ENCODE measurements at places on chromosomes 2 and 18.
A peak's percentile ranks its signal among the peaks of the same experiment; 100 is the strongest.

DNA sequence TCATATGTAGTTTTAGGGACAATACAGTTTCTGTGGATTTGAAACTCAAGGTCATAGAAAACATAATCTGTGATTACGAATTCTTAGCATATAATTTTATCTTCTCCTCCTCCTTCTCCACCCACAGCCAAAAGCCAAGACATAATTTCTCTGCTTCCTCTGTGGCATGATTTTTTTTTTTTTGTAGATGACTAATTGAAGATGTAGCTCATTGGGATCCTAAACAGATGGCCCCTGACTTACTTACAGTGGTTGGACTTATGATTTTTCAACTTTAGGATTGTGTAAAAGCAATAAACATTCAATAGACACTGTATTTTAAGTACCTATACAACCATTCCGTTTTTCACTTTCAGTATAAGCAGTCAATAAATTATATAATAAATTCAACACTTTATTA, 42.3 kb downstream of the FSIP2 start:
- no peak for DNase-seq

DNA sequence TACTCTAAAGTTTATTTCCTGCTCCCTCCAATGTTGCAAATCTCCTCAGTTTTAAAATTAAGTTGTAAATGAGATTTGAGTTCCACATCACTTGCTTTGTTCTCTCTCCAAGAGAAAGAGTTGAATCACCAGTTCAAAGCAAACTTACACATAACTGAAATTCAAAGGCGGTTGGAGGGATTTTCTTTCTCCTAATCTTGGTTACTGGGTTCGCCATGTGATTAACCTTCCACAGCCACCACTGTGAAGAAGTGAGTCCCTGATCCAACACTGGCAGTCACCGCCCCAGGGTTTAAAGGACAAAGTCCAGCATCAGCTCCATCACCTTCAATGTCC, 247.1 kb downstream of the MYCN start:
- no peak for DNase-seq

DNA sequence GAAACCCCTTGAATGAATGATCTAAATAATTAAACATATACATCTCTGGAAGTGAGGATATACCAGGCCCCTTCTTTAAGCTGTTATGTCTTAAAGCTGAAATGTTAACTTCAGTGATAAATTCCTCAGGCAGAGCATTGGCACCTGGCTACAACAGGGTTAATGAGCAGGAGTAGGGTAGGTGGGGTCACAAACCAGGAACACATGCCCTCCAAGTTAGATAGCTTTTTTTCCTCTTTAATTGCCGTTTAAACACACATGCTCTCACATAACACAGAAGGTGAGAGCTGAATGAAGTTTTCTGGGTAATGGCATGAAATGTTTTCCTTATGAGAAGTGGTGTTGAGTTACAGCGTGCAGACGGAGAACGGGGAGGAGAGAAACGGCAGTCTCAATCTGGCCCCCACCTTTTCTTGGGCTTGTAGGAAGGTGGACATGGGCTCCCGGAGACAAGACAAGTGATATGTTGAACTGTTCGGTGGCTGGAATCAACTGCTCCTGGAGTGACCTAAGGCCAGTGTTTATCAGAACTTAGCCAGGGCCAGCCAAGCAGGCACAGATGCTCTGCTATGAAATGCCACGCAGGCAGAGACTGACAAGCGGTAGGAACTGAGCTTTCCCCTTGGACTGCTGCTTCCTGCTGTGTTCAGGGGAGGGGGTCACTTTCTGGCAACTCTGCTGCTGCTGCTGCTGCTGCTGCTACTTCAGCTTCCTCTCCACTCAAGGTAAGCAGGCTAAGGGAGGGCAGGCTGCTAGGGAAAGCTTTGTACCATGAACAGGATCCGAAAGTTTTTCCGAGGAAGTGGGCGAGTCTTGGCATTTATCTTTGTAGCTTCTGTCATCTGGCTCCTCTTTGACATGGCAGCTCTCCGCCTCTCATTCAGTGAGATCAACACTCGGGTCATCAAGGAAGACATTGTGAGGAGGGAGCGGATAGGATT, at the start of gene GALNT5:
Gene GALNT5 (plus strand): TSS at position 394 of the 941 bp plus-strand sequence. CDS start 378 bp downstream, at position 772.
- no peak for DNase-seq

DNA sequence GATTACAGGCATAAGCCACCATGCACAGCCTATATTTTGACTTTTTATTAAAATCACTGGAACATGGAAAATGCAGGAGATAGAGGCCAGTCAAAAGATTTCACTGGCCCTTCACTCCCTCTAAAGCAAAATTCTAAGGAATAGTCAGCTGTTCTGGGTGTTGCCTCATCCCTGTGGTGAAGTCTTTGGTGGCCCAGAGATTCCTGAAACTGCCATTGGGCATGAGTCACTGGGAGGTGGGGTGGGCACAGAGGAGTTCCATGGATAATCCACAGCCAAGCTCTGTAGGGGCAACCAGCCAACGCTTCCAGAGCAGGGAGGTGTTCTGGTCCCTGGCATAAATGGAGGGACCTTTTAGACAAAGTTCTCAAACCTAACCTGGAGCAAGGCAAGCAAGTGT, 89.7 kb upstream of the TTC39C start:
- DNase-seq = no peak

DNA sequence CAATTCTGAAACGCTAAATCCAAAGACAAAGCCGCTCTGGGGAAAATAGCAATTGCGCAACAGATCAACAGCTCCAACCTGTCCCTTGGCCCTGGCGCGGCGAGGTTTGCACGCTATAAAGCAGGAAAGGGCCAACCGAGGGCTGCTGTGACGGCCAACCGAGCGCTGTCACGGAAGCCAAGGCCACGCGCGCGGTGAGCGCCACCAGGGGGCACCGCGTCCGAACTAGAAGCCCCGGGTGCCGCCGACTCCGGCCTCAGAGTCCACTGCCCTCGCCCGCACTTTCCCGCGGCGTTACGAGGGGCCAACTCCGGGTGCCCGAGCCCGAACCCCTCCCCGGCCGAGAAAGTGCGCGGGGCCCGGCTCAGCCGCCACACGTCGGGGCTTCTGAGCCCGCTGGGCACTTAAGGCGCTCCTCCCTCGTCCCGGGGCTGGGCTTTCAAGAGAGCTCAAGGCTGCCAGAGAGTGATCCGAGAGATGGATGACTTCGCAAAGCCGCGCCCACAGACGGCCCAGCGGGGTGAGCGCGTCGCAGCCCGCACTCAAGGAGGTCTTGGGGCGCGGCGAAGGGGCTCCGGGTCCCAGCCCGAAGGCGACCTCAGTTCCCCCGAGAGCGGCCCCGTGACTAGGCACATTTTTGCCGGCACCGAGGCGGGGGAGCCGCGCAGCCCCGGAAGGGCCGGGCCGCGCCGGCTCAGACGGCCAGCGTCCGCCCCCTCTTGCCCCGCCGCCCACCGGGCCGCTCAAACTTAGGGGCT, 897 bp downstream of the NFE2L2 start:
- peak; percentile 88 for DNase-seq

DNA sequence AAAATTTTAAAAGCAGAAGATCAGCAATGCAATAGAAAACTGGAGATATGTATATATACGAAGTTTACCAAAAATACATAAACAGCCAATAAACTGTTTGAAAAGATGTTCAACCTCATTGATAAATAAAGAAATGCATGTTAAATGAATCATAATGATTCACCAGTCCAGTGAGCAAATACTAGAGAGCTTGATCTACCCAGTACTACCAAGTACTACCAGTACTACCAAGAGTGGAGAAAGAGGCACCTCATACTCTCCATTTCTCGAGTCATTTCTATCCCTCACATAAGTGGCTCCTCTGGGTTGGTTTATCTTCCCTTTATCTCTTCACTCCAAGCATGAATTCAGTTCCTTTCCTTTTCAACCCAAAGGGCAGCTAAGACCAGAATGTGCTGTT, 138.9 kb downstream of the MREG start:
- no peak for DNase-seq

DNA sequence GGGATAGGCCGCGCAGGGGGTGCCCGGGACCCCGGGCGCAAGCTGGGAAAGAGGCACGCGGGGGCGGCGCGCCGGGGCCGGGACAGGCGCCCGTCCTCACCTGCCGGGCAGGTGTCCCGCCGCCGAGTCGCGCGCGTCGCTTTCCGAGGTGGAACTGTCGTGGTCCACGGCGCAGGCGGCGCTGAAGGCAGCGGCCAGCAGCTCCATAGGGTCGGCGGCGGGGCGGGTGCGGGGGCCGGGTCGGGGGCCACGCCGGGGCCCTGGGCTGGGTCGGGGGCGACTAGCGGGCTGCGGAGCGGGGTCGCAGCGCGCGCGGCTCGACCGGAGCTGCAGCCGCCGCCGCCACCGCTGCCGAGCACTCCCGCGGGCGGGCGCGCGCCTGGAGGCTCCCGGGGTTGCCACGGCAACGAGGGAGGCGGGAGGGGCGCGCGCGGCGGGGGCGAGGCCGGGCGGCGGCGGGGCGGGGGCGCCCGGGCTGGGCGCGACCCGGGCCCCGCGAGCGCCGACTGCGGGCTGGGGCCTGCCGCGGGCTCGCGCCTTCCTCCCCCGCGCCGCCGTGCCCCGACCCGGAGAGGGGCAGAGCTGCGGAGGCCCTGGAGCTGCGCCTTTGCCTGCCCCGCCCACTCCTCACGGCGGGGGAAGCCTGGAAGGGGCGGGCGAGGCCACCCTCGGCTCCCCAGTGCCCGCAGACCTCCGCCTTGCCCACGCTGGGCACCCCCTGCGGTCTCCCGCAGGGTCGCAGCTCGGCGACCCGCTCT, 57.9 kb downstream of the SNORC start:
- no peak for DNase-seq

DNA sequence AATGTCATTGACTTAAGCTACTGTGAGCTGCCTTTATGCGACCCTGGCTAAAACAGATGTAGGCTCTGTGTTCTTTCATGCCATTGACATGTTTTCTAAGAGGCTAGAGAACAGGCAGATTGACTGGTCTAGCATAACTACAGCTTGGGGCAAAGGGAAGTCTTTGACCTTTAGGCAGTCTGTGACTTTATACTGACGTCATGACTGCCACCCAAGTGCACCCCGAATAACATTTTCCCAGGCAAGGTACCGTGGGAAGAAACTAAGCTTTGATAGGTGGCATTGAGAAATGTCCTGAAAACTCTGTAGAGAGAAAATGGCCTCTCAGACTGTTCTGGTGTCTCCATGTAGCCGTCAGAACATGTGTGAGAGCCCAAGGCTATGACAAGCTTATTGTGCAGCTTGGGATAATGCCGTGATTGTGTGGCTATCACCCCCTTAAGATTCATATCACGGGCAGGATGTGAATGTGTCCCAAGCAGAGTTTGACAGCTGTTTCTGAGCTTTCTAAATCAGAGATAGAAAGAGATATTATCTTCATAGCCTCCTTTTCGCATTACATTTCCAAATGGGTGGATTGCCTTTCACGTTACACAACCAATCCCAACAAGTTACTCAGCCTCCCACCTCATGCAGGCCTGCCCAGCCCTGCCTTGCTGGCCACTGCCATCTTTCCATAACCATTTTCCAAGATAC, 672.2 kb upstream of the ACVR2A start:
- DNase-seq = no peak

DNA sequence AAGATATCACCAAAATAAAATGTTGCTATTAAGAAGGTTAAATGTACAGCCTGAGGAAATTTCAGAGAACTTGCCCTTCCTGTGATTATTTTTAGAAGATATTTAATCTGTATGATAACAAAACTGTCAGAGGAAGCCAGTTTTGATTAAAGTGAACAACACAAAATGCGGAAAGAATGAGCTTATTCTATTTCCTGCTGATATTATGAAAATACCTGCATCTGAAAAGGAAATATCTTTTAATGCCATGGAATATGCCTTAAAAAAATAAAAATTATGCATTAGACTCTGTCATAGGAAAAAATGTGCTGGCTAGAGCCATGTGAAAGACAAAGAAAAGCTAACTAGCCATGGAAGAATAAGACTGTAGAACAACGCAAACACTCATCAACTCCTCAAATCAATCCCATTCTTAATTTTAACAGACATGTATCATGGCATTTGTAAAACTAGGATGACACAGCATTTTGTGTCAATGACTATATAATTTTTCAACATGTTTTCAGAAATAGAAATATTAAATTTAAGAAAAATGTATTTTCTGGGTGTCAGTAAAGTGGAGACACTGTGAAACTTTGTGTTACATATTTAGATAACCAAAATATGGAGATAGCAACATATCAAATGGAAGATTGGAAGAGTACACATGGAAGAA, 1768.2 kb downstream of the SUCLG1 start:
- DNase-seq = no peak

- DNase-seq = no peak
These were observed 3.0 kb upstream of the ZNF516 start for GRCh38 chr18:76498064-76498463.

GRCh38 chr2:223297788-223298187, 245.8 kb downstream of the KCNE4 start:
- DNase-seq = no peak

DNA sequence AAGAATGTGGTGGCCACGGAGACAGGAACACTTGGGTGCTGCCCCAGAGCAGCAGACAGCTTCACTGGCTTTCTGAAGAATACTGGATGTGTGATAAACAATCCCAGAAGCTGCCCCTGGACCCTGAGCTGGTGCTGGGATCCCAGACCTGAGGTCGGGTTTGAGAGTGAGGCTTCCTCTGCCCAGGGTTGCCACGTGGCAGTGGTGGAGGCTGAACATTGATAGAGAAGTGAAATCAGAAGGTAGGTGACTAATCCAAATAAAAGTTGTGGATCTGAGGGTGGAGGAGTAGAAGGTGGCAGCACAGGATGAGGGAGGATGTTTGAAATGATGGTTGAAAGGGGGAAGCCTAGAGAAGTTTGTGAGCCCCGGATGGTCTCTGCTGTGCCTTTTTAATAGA, 64.0 kb downstream of the FMNL2 start:
- DNase-seq = no peak

GRCh38 chr2:161713706-161714105, 89.5 kb downstream of the SLC4A10 start:
- no peak for DNase-seq

DNA sequence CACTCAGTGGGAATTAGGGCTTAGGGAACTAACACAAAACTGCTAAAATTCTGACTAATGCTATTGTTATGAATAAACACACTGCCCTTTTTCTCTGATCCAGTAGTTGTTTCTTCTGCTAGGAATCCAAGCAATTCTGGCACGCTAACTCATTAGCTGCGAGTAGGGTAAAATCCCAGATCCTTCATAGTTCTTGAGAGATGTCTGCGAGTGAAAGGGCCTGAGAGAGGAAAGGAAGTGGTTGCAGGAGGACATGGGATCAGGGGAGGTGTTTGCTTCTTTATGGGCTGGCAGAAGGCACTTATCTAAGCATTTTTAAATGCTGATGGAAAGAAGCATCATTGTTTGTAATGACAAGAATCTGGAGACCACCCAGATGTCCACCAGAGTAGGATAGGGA, 9.4 kb downstream of the MAP3K19 start:
- no peak for DNase-seq

GRCh38 chr2:50613161-50613560, 418.8 kb downstream of the NRXN1 start:
- DNase-seq = no peak

DNA sequence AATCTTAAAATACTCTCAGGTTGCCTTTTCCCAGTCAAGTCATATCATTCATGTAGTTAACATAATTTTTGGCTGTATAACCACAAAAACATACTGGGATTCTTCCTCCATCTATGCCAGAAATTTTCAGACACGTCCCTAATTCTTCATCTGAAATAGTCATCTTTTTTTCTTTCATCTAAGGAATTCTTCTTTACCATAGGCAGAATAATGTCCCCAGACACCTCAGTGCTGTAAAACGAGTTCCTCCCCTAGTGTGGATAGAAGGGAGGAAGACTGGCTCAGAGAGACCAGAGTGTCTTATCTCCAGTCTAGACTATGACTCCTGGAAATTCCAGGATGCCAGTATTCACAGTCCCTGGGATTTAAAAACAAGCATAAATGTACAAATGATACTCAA, 127.8 kb downstream of the MREG start:
- DNase-seq = no peak
